ENCODE measurements at places on chromosomes 16 and 17.

- peak overlapping the region; percentile 11 for H3K27ac ChIP-seq
- peaks cover 23% of the 10 kb centered on the region for H3K4me1 ChIP-seq
- no peaks in the 10 kb centered on the region for H3K27me3 ChIP-seq
- H3K4me3 ChIP-seq = no peak overlapping the region
These were observed 70.6 kb downstream of the SREBF1 start for GRCh38 chr17:17766077-17766743.

GRCh38 chr17:30924341-30924740, 2.6 kb downstream of the ADAP2 start:
- H3K27ac ChIP-seq = no peak overlapping the region
- no peak for DNase-seq
- H3K27me3 ChIP-seq = peaks cover 85% of the 10 kb centered on the region
- peaks cover 14% of the 10 kb centered on the region for H3K4me1 ChIP-seq

DNA sequence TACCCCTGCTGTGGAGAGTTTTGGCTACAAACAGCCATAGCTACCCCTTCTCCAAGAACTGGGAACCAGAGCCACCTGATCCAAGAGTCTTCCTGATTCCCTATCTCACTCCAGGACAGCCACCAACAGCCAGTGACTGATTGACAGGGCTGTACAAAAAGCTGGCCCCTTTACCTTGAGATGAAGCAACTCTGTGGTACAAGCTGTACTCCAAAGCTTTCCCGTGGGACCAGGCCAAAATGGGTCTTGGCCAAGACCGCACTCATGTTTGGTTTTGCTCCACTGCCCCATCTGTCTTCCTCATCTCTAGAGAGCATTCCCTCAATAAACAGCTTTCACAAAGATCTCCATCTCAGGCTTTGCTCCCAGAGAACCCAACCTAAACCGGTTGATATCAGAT, 43.6 kb downstream of the RNF157 start:
- H3K36me3 ChIP-seq = peaks cover 82% of the 10 kb centered on the region
- H3K27ac ChIP-seq = no peak overlapping the region

DNA sequence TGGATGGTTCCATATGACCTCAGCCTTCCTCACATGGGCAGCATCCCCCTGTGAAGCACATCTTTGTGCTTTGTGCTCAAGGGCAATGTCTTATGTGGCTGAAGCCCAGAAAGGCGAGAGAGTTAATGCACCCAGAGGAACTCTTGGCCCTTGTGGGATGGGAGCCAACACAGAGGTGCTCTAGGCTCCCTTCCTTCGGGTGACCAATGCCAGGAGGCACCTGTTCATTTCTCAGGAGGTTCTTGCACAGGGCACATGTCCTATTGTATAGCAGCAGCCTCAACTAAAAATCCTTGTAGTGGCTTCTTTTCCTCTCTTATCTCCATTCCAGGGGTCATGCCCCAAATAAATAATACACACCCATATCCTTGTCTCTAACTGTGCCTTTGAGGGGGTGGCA, 83.7 kb upstream of the DNAH9 start:
- no peak for DNase-seq
- H3K27me3 ChIP-seq = no peaks in the 10 kb centered on the region
- no peak overlapping the region for H3K27ac ChIP-seq
- H3K4me1 ChIP-seq = no peaks in the 10 kb centered on the region
- H3K4me3 ChIP-seq = no peak overlapping the region
- H3K36me3 ChIP-seq = no peaks in the 10 kb centered on the region

DNA sequence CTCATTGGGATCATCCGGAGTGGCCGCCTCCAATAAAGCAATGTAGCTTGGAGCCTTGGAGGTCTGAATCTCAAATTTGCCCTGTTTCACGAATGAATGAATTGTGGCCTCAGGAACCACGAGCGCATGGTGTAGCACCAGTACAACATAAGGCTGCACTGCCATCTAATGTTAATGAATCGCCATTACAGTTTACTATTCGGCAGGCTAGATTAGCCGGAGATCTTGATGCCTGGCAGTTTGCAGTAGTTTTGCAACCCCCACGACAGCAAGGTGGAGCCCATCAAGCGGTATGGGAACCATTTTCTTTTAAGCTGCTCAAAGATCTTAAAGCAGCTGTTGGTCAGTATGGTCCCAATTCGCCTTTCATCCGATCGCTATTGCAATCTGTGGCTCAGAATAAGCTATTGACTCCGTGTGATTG, 18.8 kb downstream of the ALOX15B start:
- H3K36me3 ChIP-seq = no peaks in the 10 kb centered on the region
- H3K4me3 ChIP-seq = no peak overlapping the region
- peaks cover 74% of the 10 kb centered on the region for H3K27me3 ChIP-seq
- peak; percentile 52 for DNase-seq
- no peak overlapping the region for H3K27ac ChIP-seq

GRCh38 chr16:67207249-67208091, 8.5 kb downstream of the ELMO3 start:
- no peak overlapping the region for H3K4me3 ChIP-seq
- no peak for DNase-seq
- no peak overlapping the region for H3K27ac ChIP-seq
- no peaks in the 10 kb centered on the region for H3K4me1 ChIP-seq
- H3K36me3 ChIP-seq = peaks cover 12% of the 10 kb centered on the region

DNA sequence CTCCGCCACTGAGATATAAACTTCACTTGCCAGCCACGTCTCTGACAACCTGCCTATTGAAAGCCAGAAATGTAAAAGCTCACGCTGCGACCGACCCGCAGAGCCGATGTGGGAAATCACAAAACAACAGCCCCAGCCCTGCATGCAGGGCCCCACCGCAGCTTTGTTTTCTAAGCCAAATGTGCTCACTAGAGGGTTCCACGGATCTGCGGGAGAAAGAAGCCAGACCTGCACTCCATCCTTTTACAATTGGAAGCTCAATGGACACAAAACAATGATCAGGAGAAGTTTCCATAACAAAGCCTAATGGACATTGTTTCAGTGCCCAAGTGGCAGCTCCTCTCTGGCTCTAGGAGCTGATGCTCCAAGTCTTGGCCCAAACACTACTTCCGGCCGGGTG, 33.1 kb downstream of the WIPI1 start:
- peaks cover 43% of the 10 kb centered on the region for H3K36me3 ChIP-seq
- no peak overlapping the region for H3K27ac ChIP-seq
- no peak for DNase-seq
- H3K4me1 ChIP-seq = no peaks in the 10 kb centered on the region

GRCh38 chr16:53744449-53744848, 40.5 kb downstream of the FTO start:
- no peak overlapping the region for H3K4me3 ChIP-seq
- H3K4me1 ChIP-seq = peaks cover 23% of the 10 kb centered on the region
- DNase-seq = peak; percentile 40
- H3K36me3 ChIP-seq = no peaks in the 10 kb centered on the region

DNA sequence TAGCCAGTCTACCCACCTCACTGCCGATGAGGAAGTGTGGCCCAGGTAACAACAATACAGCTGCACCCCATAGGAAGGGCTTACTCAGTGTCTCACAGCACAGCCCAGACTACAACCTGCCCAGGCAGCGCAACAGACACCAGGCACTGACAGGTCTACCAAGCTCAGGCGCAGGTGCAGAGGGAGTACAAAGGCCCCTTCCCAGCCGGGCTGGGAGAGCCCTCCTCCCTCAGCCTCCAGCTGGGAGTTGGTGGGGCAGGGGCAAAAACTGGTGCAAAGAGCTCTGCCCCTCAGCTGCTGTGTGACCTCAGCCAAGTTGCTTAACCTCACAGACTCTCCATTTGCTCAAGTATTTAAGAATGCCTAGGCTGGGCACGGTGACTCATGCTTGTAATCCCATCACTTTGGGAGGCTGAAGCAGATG, 112.6 kb upstream of the LHX1 start:
- H3K27ac ChIP-seq = no peak overlapping the region
- H3K36me3 ChIP-seq = no peaks in the 10 kb centered on the region
- no peak overlapping the region for H3K4me3 ChIP-seq
- peaks cover 67% of the 10 kb centered on the region for H3K27me3 ChIP-seq
- H3K4me1 ChIP-seq = no peaks in the 10 kb centered on the region
- DNase-seq = no peak

DNA sequence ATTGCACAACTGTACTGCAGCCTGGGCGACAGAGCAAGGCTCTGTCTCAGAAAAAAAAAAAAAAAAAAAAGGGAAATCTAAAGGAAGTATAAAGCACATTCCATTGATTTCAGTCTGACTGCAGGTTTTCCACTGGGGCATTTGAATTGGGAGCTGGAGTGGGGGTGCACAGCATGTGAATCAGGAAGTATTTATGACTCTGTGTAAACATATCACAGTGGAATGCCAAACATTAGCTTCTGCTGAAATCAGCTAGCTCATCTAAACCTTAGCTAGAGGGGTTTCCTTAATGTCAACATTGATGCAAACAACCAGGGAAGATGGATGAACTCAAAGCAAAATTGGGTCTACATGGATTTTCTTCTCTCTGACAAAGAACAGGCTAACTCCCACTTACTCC, 641.0 kb upstream of the EEF2KMT start:
- no peaks in the 10 kb centered on the region for H3K4me1 ChIP-seq
- no peaks in the 10 kb centered on the region for H3K27me3 ChIP-seq
- H3K4me3 ChIP-seq = no peak overlapping the region
- no peak overlapping the region for H3K27ac ChIP-seq
- no peak for DNase-seq

- no peak for DNase-seq
- H3K36me3 ChIP-seq = no peaks in the 10 kb centered on the region
- no peak overlapping the region for H3K4me3 ChIP-seq
These were observed 419.1 kb downstream of the NPIPA8 start for GRCh38 chr16:17917316-17918019.

GRCh38 chr17:27845264-27846041, 45.1 kb upstream of the NOS2 start:
- DNase-seq = no peak
- H3K36me3 ChIP-seq = no peaks in the 10 kb centered on the region
- no peak overlapping the region for H3K27ac ChIP-seq
- H3K4me3 ChIP-seq = no peak overlapping the region
- H3K4me1 ChIP-seq = peaks cover 29% of the 10 kb centered on the region

- no peaks in the 10 kb centered on the region for H3K27me3 ChIP-seq
- peaks cover 11% of the 10 kb centered on the region for H3K4me1 ChIP-seq
- no peak overlapping the region for H3K27ac ChIP-seq
- no peak overlapping the region for H3K4me3 ChIP-seq
- no peak for DNase-seq
These were observed 15.8 kb downstream of the WDR45B start for GRCh38 chr17:82632451-82632850.

- peaks cover 3% of the 10 kb centered on the region for H3K4me1 ChIP-seq
- DNase-seq = no peak
- peaks cover 91% of the 10 kb centered on the region for H3K27me3 ChIP-seq
- no peaks in the 10 kb centered on the region for H3K36me3 ChIP-seq
These were observed at the start of gene WNT9B for GRCh38 chr17:46851029-46851741. TSS of gene WNT9B (plus strand) at chr17:46851583. CDS start at chr17:46851639, 56 bp downstream.

GRCh38 chr16:54414671-54415070, 128.1 kb upstream of the IRX3 start:
- no peaks in the 10 kb centered on the region for H3K4me1 ChIP-seq
- H3K27ac ChIP-seq = no peak overlapping the region
- no peak overlapping the region for H3K4me3 ChIP-seq
- H3K36me3 ChIP-seq = no peaks in the 10 kb centered on the region
